ENCODE measurements at places on chromosomes 6 and 20. TPM values are rescaled to one million over a fixed set of nuclear protein-coding genes. Genes with fewer than 3 reads are reported as not detected.

DNA sequence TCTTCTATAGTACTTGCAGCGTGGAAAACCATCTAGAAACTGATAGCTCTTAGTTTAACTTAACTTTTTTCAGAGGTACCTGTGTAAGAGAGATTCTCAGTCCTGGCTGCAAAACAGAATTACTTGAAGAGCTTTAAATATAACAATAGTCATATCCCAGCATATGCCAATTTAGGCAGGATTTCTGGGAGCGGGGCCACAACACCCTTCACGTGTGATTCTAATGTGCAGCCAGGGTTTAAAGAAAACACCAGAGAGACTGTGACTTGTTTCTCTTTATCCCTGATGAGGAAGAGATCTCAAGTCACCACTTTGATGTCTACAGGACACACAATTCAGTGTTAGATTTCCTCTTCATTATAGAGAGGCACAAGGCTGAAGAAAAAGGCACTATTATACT, 103.7 kb downstream of the PDSS2 start:
- peaks cover 3% of the 10 kb centered on the region for H3K4me1 ChIP-seq
- no peaks in the 10 kb centered on the region for H3K36me3 ChIP-seq
- no peak overlapping the region for H3K27ac ChIP-seq
- no peak for DNase-seq

DNA sequence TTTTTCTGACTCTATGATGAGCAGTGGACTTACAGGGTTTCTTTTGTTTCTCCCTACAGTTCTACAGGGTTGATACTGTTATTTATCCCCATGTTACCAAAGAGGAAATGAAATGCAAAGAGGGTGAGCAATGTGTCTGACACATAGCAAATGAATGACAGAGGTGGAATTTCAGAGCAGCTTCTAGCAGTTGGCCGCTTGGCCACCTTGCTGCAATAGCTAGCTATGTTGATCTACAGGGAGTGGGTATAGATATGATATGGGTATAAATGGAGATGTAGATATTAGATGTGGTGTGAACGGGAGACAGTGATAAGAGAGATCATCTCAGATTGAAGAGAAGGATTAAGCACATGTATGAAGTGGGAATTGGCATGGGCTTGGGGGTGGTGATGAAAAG, 10.9 kb upstream of the SLC22A3 start:
- H3K27ac ChIP-seq = no peak overlapping the region
- DNase-seq = no peak
- no peak overlapping the region for H3K4me3 ChIP-seq
- no peaks in the 10 kb centered on the region for H3K36me3 ChIP-seq
- no peaks in the 10 kb centered on the region for H3K4me1 ChIP-seq

OR2J3 gene
- not detected for total RNA-seq

- peak overlapping the region; percentile 92 for H3K27ac ChIP-seq
- H3K4me3 ChIP-seq = peak overlapping the region; percentile 92
- no peak for DNase-seq
- peaks cover 88% of the 10 kb centered on the region for H3K36me3 ChIP-seq
These were observed 5.3 kb downstream of the SNX5 start for GRCh38 chr20:17963114-17963897.

DNA sequence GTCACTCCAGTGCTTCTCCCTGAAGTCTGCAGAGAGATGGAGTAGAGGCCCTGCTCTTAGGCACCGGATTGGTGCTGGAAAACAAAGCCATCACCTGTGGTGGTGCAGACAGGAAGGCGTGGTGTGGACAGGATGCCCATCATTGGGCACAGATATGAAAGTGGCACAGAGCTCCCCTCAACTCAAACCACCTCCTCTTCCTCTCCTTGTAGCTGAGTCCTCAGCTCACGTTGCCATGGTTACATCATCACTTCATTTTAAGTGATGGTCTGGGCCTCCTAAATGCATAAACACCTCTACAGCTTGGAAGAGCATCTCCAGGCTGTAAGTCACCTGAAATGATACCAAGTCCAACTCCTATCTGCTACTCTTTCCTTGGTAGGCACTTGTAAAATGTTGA, 8.0 kb upstream of the RTF2 start:
- peak overlapping the region; percentile 58 for H3K27ac ChIP-seq
- peak; percentile 62 for DNase-seq
- no peak overlapping the region for H3K4me3 ChIP-seq
- H3K36me3 ChIP-seq = peaks cover 11% of the 10 kb centered on the region

DNA sequence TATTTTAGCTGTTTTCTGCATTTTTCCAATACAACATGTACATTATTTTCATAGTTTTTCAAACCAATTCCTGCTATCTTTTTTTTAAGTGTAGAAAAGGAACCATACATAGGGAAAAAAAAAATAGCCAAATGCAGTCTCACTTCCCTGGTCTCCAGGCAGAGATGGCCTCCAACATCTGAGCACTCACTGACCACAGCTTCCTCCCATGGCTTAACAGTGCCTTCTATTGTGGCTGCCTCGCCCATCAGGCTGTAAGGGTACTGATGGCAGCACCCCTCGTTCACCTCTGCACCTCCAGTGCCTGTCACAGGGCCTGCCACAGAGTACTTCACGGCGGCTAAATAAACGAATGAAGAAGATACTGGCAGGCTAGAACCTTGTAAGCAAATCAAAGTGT, 591.1 kb downstream of the PTPRT start:
- no peak for DNase-seq
- no peak overlapping the region for H3K27ac ChIP-seq
- H3K4me1 ChIP-seq = no peaks in the 10 kb centered on the region
- no peak overlapping the region for H3K4me3 ChIP-seq
- H3K36me3 ChIP-seq = no peaks in the 10 kb centered on the region
- no peaks in the 10 kb centered on the region for H3K27me3 ChIP-seq
